Body of pancreas (tissue), 4 donors: ENCODE measurements at places on chromosomes 6 and 20.

GRCh38 chr6:20724443-20725190 is 190.4 kb downstream of the CDKAL1 start:
- DNase-seq = no peak

- DNase-seq = no peak
Measured at GRCh38 chr6:7732228-7732627, 6.3 kb downstream of the BMP6 start.

GRCh38 chr20:878511-879307 is 37.4 kb downstream of the ANGPT4 start:
- DNase-seq = no peak

DNA sequence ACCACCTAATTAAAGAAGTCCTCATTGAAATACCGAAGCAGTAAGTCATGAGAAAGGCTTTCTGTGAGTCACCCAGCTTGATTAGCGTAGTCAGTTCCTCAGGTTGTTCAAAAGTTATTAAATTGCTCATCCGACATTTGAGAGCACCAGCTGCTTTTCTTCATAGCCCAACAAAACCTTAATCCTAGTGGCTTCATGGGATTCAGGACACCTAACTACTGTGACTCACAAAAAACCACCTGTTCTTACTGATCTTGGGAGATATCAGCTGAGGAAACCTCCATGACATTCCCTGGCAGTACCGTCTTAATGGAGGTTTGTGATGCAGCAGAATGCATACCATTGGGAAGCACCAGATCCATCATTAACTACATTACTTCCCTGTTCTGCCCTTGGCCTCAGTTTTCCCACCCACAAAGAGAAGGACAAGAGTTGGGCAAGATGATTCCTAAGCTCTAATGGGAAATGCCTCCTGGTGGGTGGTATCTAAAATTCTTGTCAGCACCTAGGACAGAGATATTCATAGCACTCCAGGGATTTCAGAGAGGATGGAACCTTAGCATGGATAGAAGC is 103.8 kb downstream of the KHDC1L start:
- DNase-seq = no peak
